ENCODE measurements at places on chromosomes 7 and 10. TPM values are rescaled to one million over a fixed set of nuclear protein-coding genes. Genes with fewer than 3 reads are reported as not detected.

DNA sequence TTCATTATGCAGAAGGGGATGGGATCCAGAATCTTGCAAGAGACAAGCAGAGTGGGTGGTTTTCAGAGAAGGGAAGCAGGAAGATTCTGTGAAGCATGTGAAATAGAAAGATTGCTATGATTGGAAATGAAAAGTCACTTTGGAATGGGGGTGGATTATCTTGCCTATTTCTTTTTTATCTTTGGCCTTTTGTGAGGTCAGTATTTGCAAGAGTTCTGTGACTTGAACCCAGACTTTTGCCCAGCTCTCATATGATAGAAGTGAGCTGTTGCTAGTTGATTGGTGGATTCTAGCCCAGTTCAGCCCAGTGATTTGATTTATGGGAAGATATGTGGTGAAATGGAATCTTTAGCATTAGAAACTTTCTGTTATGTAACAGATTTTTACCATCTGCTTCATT lies 17.1 kb downstream of the ENTPD7 start:
- DNase-seq: no peak

RPEL1 gene
- not detected for total RNA-seq

- DNase-seq: peak; percentile 61
These were observed 24.3 kb downstream of the SLC29A3 start for GRCh38 chr10:71343392-71343773.

GRCh38 chr7:16046041-16046440 lies 359.6 kb upstream of the MEOX2 start:
- DNase-seq: no peak

ZNF365 gene
- 20.2 TPM for total RNA-seq

- DNase-seq: no peak
These were observed 58.9 kb downstream of the CFAP46 start for GRCh38 chr10:132883391-132883881.

DNA sequence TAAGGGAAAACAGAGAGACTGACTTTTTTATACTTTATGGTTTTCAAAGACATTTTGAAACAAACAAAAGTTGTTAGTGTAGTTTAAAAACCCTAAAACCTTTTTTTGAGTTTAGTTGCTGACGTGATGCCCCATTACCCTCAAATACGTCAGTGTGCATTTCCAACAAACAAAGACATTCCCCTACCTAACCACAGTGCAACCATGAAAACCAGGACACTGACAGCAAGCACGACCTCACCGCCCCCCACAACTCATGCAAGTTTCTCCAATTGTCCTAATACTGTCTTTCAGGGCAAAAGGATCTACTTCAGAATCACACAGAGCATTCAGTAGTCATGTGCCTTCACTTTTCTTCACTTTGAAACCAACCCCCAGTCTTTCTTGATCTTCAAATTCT lies 75.0 kb downstream of the WNT2 start:
- DNase-seq: no peak

GRCh38 chr10:50837095-50837494 lies 48.3 kb downstream of the A1CF start:
- no peak for DNase-seq

- peak; percentile 17 for DNase-seq
These were observed 15.2 kb downstream of the ANLN start for GRCh38 chr7:36404639-36405408.

CNPY1 gene
- not detected for total RNA-seq

DNA sequence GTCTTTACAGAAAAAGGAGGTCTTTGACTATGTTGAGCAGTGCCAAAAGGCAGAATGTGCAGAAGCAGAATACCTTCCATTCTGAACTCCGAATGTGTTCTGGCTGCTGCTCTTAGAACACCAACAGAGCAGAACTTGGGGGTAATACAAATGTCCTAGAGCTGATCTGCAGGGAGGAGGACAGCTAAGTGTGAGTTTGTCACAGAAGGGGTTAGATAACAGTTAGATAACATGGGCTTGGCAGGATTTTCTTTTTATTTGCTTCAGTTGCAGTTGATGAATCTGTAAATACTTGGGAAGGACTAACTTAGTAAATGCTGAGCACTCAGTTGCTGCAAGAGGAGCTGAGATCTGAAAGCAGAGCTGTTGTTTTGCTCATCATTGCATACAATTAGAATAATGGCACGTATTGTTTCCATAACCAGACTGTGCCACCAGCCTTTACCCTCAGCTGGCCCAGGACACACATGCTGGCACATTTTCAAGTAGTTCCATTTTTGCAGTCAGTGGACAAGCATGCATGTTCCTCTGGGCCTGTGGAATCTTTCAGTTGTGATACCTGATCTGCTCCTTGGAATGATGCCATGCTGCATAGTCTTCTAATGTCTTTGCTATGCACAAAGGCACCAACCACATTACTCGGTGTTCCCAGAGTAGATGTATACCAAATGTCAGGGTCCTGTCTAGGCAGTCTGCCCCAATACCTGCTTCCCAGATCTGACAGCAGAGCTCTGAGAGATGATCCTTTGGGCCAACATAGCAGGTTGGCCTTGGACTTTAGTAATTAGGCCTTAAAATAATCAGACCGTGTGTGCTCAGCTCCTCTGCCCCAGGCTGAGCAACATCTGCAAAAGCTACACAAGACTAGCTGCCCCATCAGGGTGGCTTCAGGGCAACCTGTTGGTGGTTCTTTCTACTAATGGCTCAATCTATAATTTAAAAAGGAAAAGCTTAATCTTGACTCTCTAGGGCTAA lies 55.7 kb downstream of the GSDME start:
- DNase-seq: peak; percentile 95

DNA sequence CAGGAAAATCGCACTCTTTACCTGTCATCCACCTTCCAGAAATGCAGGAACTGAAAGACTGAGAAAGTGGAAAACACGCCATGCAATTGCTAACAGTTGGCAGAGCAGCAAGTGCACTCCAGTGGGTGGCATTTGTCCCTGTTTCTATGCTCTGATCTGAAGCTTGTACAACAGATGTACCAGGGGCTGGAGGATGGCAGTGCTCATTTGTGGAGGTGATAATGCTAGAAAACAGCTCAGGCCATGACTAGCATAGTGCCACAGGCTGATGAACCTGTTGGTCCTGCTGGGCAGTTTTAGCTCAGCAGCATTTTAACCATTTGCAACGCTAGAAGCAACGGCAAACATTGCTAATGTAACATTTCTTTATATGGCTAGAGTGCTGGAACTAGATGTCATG lies 199.9 kb upstream of the NRP1 start:
- peak; percentile 73 for DNase-seq

- no peak for DNase-seq
These were observed 17.0 kb upstream of the BAG3 start for GRCh38 chr10:119634219-119634544.

- peak; percentile 83 for DNase-seq
These were observed 21.3 kb upstream of the FXYD4 start for GRCh38 chr10:43350156-43350555.

AMZ1 gene
- 0.75 TPM for total RNA-seq

DNA sequence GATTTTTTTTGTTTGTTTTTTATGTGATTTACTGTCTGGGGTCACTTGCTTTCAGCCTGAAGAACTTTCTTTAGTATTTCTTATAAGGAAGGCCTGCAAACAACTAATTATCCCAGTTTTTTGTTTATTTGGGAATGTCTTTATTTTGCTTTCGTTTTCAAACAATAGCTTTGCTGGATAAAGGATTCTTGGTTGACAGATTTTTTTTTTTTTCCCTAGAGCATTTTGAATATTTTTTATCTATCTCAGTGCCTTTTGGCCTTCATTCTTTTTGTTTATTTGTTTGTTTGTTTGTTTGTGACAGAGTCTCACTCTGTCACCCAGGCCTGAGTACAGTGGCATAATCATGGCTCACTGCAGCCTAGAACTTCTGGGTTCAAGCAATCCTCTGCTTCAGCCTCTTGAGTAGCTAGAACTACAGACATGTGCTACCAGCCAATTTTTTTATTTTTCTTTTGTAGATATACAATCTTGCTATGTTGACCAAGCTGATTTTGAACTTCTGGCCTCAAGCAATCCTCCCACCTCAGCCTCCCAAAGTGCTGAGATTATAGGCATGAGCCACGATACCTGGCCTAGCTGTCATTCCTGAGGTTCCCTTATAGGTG lies 46.3 kb upstream of the FZD9 start:
- no peak for DNase-seq

TRPV6 gene
- 0.63 TPM for total RNA-seq

- no peak for DNase-seq
These were observed 172.8 kb downstream of the TAX1BP1 start for GRCh38 chr7:27912751-27913150.

- no peak for DNase-seq
These were observed 154.4 kb downstream of the GALNT17 start for GRCh38 chr7:71286336-71286735.

ITPRID1 gene
- total RNA-seq: not detected

RNF32 gene
- 2.2 TPM for total RNA-seq

GRCh38 chr10:51789118-51789517 lies 89.7 kb upstream of the CSTF2T start:
- DNase-seq: no peak

ASZ1 gene
- not detected for total RNA-seq

DNA sequence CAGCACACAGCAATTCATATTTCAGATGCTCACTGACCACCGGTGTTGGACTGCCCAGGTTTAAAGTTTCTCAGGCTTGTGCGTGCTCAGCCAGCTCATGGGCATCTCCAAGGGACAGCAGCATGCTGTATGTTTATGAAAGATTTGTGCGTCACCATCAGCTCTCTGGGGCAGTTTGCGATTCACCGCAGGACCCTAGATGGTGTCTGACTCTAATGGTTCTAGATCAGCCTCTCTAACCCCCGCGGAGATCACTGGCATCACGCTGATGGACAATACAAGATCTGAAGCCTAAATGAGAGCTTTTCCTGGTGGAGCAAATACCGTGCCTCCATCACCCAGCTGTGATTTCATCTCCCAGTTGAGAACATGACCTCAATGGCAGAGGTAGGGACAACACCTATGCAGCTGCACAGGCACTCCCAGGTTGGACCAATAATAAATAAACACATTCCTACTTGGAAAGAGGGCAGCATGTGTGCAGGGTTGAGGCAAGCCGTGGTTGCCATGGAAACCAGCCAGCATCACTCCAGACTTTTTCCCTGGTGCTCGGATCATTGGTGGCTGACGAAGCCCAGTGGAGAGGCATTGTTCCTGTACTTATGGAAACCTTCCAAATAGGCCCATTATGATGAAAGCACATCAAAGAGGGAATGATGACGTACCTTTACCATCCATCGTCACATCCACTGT lies 253.6 kb downstream of the KCNMA1 start:
- DNase-seq: no peak

GRCh38 chr10:64506963-64507362 lies 985.8 kb downstream of the REEP3 start:
- no peak for DNase-seq

DNA sequence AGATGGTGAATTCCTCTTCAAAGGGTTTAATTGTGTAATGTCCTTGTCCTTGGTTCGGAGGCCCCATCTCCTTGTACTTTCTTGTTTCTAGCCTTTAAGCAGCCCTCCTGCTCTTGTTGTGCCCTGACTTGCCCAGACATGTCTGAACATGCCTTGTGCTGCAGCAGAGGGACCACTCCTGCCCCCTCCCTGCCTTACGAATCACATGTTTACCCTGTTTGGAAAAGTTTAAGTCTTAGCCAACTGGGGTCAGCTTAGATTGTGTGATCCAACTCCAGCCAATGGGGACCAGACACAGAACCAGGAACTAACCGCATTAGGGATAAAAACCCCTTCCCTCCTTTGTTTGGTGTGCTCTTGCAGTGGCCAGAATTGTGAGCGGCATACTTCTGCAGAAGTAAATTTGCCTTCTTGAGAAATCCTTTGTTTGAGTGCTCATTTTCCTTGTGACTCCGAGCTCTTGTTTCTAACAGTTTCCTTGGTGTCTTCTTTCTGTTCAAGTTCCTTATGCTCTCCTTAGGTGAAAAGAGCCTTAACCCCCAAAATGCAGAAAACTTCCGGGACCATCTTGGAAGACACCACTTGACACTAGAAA lies 29.4 kb downstream of the CLRN3 start:
- DNase-seq: no peak

- no peak for DNase-seq
These were observed 117.7 kb downstream of the ANKRD61 start for GRCh38 chr7:6148724-6149360.

CHST3 gene
- 17.0 TPM for total RNA-seq

- DNase-seq: peak; percentile 72
These were observed 93.0 kb upstream of the SLC25A13 start for GRCh38 chr7:96414931-96415292.

DNA sequence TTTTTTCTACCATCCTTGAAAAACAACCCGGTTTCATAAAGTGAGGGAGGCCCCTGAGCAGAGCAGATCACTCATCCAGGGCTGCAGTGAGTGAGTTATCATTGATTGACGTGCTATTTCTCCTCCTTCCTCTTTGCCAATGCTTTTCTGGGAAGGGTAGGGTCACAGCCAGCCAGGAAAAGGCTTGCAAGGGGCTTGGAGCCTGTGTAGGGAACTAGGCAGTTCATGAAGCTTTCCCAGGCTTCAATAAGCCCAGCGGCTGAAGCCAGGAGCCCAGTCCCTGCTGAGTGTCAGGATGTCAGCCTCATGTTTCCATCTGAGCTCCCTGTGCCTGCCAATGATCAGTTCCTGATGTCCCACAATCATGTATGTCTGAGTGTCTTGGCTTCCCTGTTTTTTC lies 584.7 kb downstream of the GALNT17 start:
- no peak for DNase-seq

GRCh38 chr10:102024799-102025198 lies 31.2 kb downstream of the ARMH3 start:
- DNase-seq: no peak

DNA sequence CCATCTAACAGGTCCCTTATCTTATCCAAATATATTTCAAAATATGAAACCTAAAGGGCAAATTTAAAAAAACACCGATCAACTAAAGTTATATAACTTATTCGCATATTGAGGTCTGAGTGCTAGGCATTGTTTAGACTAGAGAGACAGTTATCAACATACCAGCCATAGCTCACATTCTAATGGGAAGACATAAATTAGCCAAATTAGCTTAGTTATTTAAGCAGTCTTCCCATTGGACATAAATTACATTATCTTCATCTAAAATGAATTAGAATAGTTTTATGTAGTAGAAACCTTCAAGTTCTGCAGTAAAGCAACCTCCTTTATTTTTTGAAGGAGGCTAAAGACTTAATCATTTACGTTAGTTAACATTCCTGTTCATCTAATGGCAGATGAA lies 17.4 kb downstream of the KIF5B start:
- DNase-seq: no peak

FAM25G gene
- total RNA-seq: not detected

TAS2R41 gene
- not detected for total RNA-seq

ANKRD61 gene
- total RNA-seq: 0.26 TPM

TUBAL3 gene
- not detected for total RNA-seq

SDK1 gene
- 4.8 TPM for total RNA-seq

CYP26C1 gene
- total RNA-seq: not detected

ECHDC3 gene
- not detected for total RNA-seq

GRCh38 chr10:89600041-89600440 lies 45.0 kb downstream of the PANK1 start:
- no peak for DNase-seq

ATOH7 gene
- not detected for total RNA-seq

- peak; percentile 57 for DNase-seq
These were observed 14.2 kb downstream of the DNAJC9 start for GRCh38 chr10:73232887-73233286.

Data from PC-3 (cell line).